Tibial nerve (tissue), 4 donors: ENCODE measurements at places on chromosomes 3 and 15. TPM values are rescaled to one million over a fixed set of nuclear protein-coding genes. Genes with fewer than 3 reads are reported as not detected.

- no peak for DNase-seq
- H3K27me3 ChIP-seq, result no peaks in the 10 kb centered on the region
- no peak overlapping the region for H3K27ac ChIP-seq
These were observed 298.1 kb upstream of the NECTIN3 start for GRCh38 chr3:110773413-110773954.

DNA sequence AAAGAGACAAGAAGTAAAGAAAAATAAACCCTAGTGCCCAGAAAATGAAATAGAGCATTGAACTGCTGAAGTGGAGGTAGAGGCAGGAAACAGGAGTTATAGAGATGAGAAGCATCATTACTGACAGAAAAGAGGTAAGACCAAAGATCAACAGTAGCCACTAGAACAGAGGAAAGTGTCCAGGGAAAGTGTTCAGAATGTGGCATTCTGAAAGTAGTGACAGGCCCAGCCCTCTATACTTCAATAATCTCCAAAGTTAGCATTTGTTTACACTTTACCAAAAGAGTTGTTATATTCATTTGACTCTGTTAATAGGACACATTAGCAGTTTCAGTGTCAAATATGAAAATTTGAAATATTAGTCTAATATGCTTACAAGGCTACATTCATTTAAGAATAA lies 727.1 kb upstream of the NECTIN3 start:
- no peak overlapping the region for H3K27ac ChIP-seq
- no peaks in the 10 kb centered on the region for H3K36me3 ChIP-seq
- no peaks in the 10 kb centered on the region for H3K27me3 ChIP-seq
- no peak overlapping the region for H3K4me3 ChIP-seq

DNA sequence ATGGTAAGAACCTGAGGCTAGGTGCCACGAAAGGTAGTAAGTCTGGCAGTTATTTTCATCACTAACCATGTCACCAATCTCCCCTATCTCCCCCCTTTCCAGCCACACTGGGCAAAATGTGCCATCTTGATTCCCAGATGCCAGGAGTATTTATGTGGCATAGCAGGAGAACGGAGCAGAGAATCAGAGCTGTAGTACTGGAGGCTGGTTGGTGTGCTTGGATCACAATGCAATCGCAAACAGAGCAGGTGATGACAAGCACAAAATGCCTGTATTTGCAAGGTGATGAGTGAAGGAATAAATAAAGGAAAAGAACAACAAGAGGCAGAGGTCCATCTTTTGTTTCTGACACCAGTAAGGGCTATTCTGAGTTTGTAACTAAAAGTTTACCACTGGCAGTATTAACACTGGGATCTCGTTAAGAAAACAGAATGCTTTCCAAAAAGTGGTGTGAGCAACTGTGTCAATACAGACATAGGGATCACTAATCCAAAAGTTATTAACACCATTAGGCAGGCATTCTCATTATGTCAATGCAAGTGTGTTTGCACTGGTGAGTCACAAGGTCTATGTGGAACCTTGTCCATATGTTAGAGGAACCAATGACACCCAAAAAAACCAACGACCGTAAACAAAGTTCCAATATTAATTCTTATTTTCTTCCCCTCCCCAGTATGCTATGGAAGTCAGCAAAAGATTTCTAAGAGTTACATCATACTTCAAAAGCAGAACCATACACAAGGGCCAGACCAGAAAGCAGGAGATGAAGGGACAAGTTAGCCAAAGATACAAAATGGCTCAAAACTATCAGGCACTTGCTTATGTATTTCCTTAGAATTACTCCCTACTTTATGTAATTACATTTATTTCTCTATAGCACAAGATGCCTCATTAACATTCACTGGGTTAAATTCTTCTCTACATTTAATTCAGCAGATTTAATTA lies 556.6 kb downstream of the FOXP1 start:
- H3K4me3 ChIP-seq, result no peak overlapping the region
- DNase-seq, result no peak
- peaks cover 8% of the 10 kb centered on the region for H3K4me1 ChIP-seq
- H3K27me3 ChIP-seq, result no peaks in the 10 kb centered on the region
- H3K27ac ChIP-seq, result no peak overlapping the region

GRCh38 chr3:11154036-11154952 lies at the start of gene HRH1:
HRH1 (plus strand) TSS chr3:11154493; CDS start chr3:11259038, 104,545 bp downstream.
- no peaks in the 10 kb centered on the region for H3K4me1 ChIP-seq
- H3K36me3 ChIP-seq, result no peaks in the 10 kb centered on the region
- no peaks in the 10 kb centered on the region for H3K27me3 ChIP-seq
- H3K4me3 ChIP-seq, result peak within 1 kb of the TSS; percentile 50

DNA sequence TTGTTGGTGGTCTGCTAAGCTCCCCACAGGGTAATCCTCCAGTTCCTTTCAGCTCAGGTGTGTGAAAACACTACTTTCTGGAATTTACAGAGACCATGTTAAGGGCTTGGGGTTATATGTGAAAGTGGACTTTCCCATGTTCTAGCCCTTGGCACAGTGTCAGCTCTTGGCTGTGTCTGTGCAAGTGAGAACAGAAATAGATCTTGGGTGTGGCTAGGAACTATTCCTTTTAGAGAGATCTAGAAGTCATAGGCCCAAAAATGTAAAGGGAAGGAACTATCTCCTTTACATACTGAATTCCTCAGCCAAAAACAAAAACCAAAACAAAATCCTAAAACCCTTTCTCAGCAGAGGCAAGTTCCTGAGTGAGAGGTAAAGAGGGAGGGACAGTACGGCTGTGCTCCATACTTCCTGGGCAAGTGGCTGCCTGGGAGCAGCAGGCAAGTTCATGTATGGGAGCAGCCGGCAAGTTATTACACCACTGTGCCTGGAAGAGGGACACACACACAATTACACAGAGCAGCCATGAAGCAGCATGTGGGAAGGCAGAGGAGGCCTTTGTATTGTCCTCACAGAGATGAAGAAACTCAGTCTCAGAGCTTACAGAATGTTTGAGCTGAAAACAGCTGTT lies 19.9 kb upstream of the C3orf62 start:
- no peak overlapping the region for H3K4me3 ChIP-seq
- H3K4me1 ChIP-seq, result no peaks in the 10 kb centered on the region
- H3K27me3 ChIP-seq, result no peaks in the 10 kb centered on the region
- H3K27ac ChIP-seq, result peak overlapping the region; percentile 77

DNA sequence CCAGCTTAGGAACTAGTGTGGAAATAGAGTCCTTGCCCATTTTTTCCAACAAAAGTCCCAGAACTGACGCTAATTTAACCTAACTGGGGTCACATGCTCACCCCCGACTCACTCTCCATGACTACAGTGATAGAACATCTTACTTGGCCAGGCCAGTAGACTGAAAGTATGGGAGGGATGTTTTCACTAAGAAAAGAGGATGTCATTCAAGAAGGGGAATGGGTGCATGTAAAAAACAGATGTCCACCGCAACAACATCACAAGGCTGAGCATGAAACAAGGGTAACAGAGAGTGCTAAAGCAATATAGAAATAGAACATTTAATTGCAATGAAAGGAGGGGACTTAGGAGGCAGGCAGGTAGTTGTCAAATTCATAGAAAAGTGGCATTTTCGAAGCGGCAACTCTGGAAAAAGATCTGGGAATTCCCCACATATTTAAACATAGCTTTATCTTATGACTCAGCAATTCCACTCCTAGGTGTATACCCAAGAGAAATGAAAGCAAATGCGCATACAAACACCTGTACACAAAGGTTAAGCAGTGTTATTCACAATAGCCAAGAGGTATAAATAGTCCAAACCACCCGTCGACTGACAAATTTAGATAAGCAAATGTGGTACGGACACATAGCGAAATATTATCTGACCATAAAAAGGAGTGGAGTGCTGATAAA lies 41.1 kb upstream of the UBE2E2 start:
- no peak overlapping the region for H3K27ac ChIP-seq
- DNase-seq, result no peak
- H3K27me3 ChIP-seq, result no peaks in the 10 kb centered on the region
- H3K4me3 ChIP-seq, result no peak overlapping the region
- H3K36me3 ChIP-seq, result no peaks in the 10 kb centered on the region
- peaks cover 9% of the 10 kb centered on the region for H3K4me1 ChIP-seq

GRCh38 chr3:143507735-143508580 lies 340.3 kb downstream of the SLC9A9 start:
- no peaks in the 10 kb centered on the region for H3K36me3 ChIP-seq
- no peak overlapping the region for H3K27ac ChIP-seq
- H3K27me3 ChIP-seq, result no peaks in the 10 kb centered on the region
- no peak overlapping the region for H3K4me3 ChIP-seq
- no peak for DNase-seq

- H3K36me3 ChIP-seq, result no peaks in the 10 kb centered on the region
- H3K4me1 ChIP-seq, result peaks cover 6% of the 10 kb centered on the region
- no peak overlapping the region for H3K27ac ChIP-seq
- no peaks in the 10 kb centered on the region for H3K27me3 ChIP-seq
These were observed 19.9 kb downstream of the UBR1 start for GRCh38 chr15:43085921-43086320.

GRCh38 chr3:121481106-121481880 lies 64.5 kb downstream of the POLQ start:
- DNase-seq, result no peak
- no peaks in the 10 kb centered on the region for H3K27me3 ChIP-seq
- H3K36me3 ChIP-seq, result no peaks in the 10 kb centered on the region
- no peak overlapping the region for H3K4me3 ChIP-seq
- H3K4me1 ChIP-seq, result no peaks in the 10 kb centered on the region

DNA sequence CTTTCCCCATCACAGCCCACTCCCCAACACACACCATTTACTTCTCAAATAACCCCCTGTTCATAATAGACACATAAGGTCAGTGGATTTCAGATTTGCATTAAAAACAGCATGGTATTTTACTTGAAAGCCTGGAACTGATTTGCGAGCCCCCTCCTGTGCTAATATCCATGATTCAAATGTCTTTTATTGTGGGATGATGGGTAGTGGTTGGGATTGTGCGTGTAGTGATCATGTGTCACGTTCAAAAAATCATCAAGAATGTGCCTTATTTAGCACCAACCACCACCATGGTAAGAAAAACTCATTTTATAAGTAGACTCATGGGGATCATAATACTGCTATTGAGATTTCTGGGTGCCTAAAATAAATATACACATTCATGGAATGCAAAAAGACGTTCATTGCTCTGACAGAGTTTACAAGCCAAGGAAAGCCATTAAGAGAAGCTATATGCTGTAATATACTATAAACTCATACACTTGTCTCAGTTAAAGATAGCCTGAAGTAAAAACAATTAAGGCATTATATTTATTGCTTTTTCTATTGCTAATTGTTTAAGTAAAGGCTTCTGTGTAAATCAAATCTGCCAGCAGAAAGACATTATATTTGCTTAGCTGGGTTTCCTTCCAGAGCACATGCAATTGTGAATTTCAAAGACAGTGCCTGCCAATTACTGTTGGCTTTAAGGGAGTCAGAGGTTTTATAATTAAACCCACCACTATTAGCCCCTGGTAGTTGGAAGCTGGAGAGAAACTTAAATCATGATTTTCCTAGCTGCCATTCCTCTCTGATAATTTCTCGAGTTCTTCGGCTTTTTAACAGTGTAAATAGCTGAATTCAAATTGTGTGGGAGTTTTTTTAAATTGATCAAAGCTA lies 4.0 kb downstream of the TRAT1 start:
- H3K4me1 ChIP-seq, result no peaks in the 10 kb centered on the region
- no peak overlapping the region for H3K4me3 ChIP-seq
- no peak overlapping the region for H3K27ac ChIP-seq
- H3K27me3 ChIP-seq, result no peaks in the 10 kb centered on the region
- DNase-seq, result no peak
- H3K36me3 ChIP-seq, result no peaks in the 10 kb centered on the region

GRCh38 chr3:185473290-185473815 lies 25.5 kb downstream of the TMEM41A start:
- H3K4me1 ChIP-seq, result no peaks in the 10 kb centered on the region
- no peak for DNase-seq
- H3K27me3 ChIP-seq, result no peaks in the 10 kb centered on the region
- H3K4me3 ChIP-seq, result no peak overlapping the region

- H3K36me3 ChIP-seq, result no peaks in the 10 kb centered on the region
- no peak for DNase-seq
- no peak overlapping the region for H3K27ac ChIP-seq
- no peak overlapping the region for H3K4me3 ChIP-seq
- H3K4me1 ChIP-seq, result no peaks in the 10 kb centered on the region
- H3K27me3 ChIP-seq, result no peaks in the 10 kb centered on the region
These were observed 120.3 kb downstream of the RAP2B start for GRCh38 chr3:153282355-153282754.

DNA sequence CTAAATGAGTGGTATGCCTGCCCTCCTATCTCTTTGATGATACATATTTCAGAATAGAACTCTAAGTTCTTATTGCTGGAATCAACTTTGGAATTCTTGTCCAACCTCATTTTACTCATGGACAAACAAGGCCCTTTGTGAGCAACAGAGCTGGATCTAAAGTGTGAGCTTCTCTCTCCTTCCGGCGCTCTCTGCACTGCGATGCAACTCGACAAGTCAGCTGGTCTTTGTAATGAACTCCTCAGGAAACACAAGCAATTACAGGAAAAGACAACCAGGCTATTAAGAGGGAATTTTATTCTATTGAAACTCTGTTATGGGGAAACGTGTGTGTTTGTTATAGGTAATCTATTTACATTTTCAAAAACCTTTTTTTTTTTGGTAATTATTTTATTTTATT lies 20.3 kb upstream of the NRROS start:
- H3K4me1 ChIP-seq, result peaks cover 28% of the 10 kb centered on the region
- H3K27ac ChIP-seq, result peak overlapping the region; percentile 89
- H3K4me3 ChIP-seq, result no peak overlapping the region
- H3K36me3 ChIP-seq, result no peaks in the 10 kb centered on the region
- H3K27me3 ChIP-seq, result no peaks in the 10 kb centered on the region
- no peak for DNase-seq

GRCh38 chr15:90203922-90204321 lies 2.8 kb downstream of the SEMA4B start:
- no peaks in the 10 kb centered on the region for H3K36me3 ChIP-seq
- DNase-seq, result no peak
- H3K4me3 ChIP-seq, result peak overlapping the region; percentile 0
- no peaks in the 10 kb centered on the region for H3K27me3 ChIP-seq
- peaks cover 75% of the 10 kb centered on the region for H3K4me1 ChIP-seq

DNA sequence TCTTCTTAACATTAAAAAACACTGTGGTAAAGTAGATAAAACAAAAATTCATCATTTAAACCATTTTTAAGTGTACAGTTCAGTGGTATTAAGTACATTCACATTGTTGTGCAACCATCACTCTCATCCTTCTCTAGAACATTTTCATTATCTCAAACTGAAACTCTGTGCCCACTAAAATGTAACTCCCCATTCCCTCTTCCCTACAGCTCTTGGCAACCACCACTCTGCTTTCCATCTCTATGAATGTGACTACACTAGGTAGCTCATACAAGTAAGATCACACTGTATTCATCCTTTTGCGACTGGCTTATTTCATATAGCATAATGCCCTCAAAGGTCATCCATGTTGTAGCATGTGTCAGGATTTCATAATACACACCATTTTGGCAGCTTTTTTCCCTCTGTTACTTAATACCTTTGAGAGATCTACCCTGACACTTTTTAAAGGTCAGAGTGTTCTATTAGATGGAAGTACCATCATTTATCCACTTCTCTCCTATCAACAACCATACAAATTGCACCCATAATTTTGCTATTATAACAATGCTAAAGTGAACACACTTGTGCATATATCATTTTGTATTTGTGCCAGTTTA lies 42.9 kb upstream of the FRMD4B start:
- no peak overlapping the region for H3K4me3 ChIP-seq
- H3K27me3 ChIP-seq, result no peaks in the 10 kb centered on the region
- H3K36me3 ChIP-seq, result peaks cover 3% of the 10 kb centered on the region
- DNase-seq, result no peak
- no peak overlapping the region for H3K27ac ChIP-seq
- H3K4me1 ChIP-seq, result no peaks in the 10 kb centered on the region

The LRRC34 gene
- total RNA-seq, result 10.3 TPM

The HGD gene
- not detected for total RNA-seq

The GOLGA6L7 gene
- total RNA-seq, result not detected

The C3orf52 gene
- 0.98 TPM for total RNA-seq

The UBA7 gene
- total RNA-seq, result 66.0 TPM

The NOP10 gene
- total RNA-seq, result 75.4 TPM

The SETD2 gene
- total RNA-seq, result 62.0 TPM

The DLL4 gene
- total RNA-seq, result 11.2 TPM

The ZBBX gene
- 0.44 TPM for total RNA-seq

The GPR27 gene
- 5.0 TPM for total RNA-seq

The DUOX1 gene
- total RNA-seq, result 3.7 TPM
